Activated CD4-positive, CD25-positive, alpha-beta regulatory T cell (primary cell): ENCODE measurements at places on chromosomes 6 and 20.

DNA sequence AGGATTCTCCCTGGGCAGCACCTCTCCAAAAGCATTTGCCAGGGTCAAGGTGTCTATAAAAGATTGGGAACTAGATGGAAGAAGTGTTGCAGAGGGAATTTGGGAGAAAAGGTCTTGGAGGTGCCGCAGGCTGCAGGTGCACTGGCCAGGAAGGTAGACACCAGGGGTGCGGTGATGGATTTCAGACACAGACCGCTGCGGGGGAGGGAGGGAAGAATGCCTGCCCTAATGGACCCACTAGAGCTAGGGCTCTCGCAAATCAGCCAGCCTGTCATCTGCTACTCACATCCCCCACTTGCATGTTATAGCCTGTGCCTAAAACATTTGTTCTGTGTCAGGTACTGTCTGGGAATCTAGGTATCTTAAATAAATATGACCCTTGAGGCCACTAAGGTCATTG is 193.6 kb upstream of the SLC24A3 start:
- DNase-seq, result no peak

DNA sequence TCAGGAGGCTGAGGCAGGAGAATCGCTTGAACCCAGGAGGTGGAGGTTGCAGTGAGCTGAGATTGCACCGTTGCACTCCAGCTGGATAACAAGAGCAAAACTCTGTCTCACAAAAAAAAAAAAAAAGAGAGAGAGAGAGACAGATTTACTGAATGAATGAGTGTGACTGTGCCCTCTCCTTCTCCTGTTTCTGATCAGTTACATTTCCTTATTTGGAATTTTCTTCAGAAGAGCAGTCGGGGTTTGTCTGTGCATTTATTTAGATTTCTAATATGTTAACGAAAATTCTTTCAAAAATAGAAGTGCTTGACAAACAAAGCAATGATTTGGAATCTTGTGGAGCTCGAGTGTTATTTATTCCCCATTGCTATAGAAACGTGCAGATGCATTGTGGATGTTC is 6.4 kb upstream of the LRRN4 start:
- DNase-seq, result no peak

- no peak for DNase-seq
Measured at GRCh38 chr20:19120569-19120968, 91.9 kb upstream of the SLC24A3 start.

GRCh38 chr6:106097411-106098231 is 11.5 kb downstream of the PRDM1 start:
- DNase-seq, result no peak
